ENCODE measurements at places on chromosomes 11 and 22. TPM values are rescaled to one million over a fixed set of nuclear protein-coding genes. Genes with fewer than 3 reads are reported as not detected.

ARHGAP20 gene
- total RNA-seq: 2.3 TPM

FKBP2 gene
- 76.0 TPM for total RNA-seq

KDM4D gene
- 0.09 TPM for total RNA-seq

BLID gene
- total RNA-seq: 3.4 TPM

SPI1 gene
- not detected for total RNA-seq

Data from bronchial smooth muscle cell (primary cell).